ENCODE measurements at places on chromosomes 16 and 17. TPM values are rescaled to one million over a fixed set of nuclear protein-coding genes. Genes with fewer than 3 reads are reported as not detected.

TMEM98 gene
- 62.3 TPM for total RNA-seq

HOXB9 gene
- total RNA-seq, result not detected

EPN2 gene
- 45.2 TPM for total RNA-seq

SEPTIN12 gene
- 0.96 TPM for total RNA-seq

DNAJC7 gene
- 124 TPM for total RNA-seq

CIBAR2 gene
- not detected for total RNA-seq

HOXB8 gene
- total RNA-seq, result not detected

DBNDD1 gene
- 77.8 TPM for total RNA-seq

PLD6 gene
- 1.1 TPM for total RNA-seq

OR4D1 gene
- total RNA-seq, result not detected

TPSB2 gene
- total RNA-seq, result not detected
